ENCODE measurements at places on chromosomes 5 and 9. TPM values are rescaled to one million over a fixed set of nuclear protein-coding genes. Genes with fewer than 3 reads are reported as not detected.

DNA sequence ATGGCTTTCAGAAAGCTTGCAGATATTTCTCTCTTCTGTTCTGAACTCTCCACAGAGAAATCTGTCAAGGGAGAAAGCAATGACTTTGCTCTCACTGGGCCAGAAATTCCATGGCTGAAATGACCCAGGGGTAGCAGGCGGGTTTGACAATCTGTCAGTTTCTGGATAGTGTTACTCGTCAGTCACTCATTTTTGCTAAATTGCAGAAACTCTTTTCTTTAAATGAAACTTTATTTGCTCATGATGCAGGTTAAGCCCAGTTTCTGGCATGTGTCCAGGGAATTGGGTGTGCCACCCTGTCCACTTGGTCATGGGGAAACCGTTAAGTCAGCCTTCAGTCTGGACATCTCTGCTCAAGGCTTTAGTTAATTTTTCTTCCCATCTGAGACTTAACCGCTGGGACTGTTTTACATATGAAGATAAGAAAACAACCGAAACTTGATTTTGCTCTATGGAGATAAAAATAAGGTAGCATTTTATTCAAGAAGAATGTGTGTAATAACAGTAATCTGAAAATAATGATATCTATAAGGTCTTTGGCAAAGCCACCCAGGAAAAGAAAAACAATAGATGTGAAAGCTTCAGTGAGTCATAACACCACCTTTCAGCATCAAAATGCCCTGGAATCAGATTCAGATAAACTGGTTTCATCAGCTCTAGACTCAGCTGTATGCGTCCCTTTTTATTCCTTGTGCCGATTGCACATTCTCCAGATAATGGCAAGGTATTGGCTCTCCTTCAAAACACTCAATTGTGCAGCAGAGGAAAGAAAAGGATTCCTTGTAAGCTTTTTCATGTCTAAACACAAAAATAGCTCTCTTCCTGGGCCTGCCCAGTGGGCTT, 308.3 kb downstream of the ZSWIM6 start:
- no peak for DNase-seq

DNA sequence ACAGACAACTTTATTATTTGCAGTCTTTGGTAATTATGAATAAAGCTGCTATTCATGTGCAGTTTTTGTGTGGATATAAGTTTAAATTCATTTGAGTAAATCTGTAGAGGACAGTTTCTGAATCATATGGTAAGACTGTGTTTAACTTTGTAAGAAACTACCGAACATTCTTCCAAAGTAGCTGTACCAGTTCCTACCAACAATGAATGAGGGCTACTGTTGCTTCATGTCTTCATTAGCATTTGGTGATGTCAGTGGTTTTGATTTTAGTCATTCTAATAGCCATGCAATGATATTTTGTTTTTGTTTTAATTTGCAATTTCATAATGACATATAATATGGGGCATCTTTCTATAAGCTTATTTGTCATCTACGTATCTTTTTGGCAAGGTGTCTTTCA, 501.3 kb upstream of the RORB start:
- no peak for DNase-seq

DNA sequence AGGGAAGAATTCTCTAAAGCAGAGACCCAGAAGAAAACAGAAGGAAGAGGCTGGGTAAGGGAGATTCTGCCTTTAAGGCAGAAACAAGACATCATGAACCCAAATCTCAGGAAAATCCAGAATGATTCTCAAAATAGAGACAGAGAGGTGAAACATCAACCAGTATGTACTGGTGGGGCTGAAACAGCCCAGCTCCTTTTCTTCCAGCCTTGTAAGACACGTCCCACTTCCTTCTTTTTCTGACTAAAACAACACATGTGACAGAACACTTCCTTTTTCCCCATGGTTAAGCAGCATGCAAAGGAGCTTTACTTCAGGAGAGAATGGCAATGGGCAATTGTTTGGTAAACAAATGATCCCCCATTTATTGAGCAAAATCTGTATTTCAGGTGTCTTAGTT, 230.8 kb upstream of the NR4A3 start:
- no peak for DNase-seq

DNA sequence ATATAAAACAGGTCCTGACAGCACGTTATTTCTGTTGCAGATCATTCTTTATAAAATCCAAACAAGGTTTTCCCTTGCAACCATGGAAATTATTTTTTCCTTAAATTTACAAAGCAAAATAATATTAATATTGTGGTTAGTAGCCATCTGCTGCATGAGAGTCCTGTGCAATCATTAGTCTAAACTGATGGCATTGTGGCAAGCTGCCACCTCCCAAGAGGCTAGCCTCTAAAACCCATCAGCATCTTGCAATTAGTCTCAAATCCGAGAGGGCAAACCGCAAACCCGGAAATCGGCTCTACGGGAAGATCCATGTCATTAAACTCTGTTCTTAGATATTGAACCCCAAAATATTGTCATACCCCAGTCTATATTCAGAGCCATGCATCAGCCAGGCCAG, 11.3 kb upstream of the CDH6 start:
- no peak for DNase-seq

DNA sequence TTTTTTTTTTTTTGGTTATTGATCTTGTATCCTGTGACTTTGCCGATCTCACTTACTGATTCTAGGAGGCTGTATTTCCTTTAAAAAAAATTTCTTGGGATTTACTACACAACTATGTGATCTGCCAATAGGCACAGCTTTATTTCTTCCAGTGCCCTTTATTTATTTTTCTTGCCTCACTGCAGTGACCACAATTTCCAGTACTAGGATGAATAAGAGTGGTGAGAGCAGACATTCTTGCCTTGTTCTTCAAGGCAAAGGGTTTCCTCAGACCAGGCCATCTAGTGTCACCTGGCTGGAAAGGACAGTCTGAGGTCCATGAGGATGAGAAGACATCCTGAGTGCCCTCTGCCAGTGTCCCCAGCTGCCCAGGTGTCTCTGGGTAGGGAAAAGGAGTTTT, 265.4 kb downstream of the SPOCK1 start:
- DNase-seq = no peak

DNA sequence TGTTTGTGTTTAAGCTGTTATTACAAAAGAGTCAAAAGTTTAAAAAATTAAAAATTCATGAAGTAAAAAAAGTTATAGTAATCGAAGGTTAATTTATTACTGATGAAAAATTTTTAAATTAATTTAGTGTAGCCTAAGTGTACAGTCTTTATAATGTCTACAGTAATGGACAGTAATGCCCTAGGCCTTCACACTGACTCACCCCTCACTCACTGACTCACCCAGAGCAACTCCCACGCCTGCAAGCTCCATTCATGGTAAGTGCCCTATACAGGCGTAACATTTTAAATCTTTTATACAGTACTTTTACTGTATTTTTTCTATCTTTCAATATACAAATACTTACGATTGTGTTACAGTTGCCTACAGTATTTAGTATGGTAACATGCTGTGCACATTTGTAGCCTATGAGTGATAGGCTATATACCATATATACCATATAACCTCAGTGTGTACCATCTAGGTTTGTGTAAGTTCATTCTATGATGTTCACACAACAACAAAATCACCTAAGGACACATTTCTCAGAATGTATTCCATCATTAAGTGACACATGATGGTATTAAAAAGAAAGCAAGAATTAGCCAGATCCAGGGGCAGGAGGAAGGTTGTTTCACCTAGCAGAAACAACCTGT, 40.1 kb downstream of the DCAF10 start:
- no peak for DNase-seq

DNA sequence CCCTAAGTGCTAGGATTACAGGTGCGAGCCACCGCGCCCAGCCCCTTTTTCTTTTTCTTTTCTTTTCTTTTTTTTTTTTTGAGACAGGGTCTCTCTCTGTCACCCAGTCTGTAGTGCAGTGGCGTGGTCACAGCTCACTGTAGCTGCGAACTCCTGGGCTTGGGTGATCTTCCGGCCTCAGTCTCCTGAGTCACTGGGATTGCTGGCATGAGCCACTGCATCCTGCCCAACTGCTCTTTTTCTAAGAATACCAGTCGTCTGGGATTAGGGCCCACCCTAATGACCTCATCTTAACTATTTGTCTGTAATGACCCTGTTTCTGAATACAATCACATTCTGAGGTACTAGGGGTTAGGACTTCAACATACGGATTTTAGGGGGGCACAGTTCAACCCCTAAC, 34.1 kb upstream of the NANS start:
- DNase-seq = no peak

DNA sequence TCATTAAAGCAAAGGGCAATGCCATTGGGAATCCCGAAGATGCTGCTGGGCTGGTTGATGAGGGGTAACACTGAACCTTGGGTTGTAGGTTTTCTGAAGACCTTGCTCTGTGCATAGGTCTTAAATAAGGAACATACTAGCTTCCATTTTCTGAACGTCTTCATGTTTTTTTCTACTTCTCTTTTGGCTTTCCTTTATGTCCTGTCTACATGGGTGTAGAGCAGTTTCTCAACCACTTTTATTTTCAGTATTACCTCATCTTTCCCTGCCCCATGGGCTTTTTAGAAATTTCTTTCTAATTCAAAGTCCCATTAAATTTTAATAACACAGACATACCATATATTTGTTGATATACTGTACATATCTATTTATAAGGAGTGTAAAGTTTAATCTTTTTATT, at the start of gene IFNA14:
IFNA14 (minus strand) TSS at position 95 of the 400 bp plus-strand sequence; CDS start at position 25, 70 bp downstream.
- DNase-seq = no peak

DNA sequence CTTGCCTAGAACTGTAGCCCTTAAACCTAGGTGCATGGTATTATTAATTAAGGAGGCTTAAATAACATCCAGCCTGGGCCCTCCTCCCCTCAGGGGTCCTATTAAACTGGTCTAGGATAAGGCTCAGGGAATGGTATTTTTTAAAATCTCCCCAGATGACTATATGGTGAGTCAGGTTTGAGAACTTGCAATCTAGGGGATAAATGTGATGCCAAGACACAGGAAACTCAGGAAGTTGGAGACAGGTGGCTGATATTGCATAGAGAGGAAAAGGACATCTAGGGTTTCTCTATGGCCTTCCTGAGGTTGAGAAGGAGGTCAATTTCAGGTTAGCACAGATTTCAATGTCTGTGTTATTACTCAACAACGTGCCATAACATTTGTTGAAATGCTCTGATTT, 581.0 kb downstream of the TLE1 start:
- no peak for DNase-seq

- DNase-seq = no peak
Measured at GRCh38 chr9:133537257-133537656, 2.8 kb downstream of the ADAMTSL2 start.

DNA sequence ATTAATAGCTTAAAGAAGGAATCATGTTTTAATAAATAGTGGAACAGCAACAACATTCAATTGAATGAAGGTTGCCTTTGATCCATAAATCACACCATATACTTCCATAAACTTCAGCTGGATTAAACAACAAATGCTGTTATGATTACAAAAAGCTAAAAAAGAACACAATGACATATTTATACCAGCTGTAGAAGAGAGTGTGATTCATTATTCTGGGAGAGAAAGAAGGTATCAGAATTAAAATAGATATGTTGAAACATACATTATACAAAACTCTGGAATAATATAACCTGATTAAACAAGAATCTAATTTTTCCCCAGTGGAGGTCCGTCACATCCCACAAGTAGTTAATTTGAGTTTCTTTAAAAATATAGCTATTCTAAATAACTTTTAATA, 7.5 kb upstream of the RECK start:
- no peak for DNase-seq

GRCh38 chr5:42985129-42986037, 54.7 kb downstream of the ANXA2R start:
- no peak for DNase-seq

GRCh38 chr5:113233606-113234005, 201.2 kb downstream of the TSSK1B start:
- DNase-seq = no peak

DNA sequence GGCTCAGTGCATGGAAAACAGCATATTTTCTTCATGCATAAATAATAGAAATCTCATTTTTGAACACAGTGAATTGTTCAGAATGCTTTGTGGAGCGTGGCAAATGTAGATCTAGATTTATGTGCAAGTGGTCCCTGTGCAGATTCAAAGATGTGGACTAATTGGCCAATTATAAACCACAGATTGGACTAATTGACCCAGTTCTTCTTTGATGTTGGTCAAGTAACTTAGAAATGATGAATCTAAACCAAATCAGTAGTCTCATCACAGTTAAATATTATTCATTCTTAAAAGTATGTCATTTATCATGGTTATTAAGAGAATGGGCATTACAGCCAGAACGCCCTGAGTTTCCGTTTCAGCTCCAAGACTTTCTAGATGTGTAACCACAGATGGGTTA, 11.7 kb upstream of the PDE4D start:
- no peak for DNase-seq

- no peak for DNase-seq
Measured at GRCh38 chr5:75414241-75414640, 77.2 kb downstream of the HMGCR start.

- DNase-seq = peak; percentile 7
Measured at GRCh38 chr5:127785098-127785927, 82.1 kb downstream of the CCDC192 start.

- no peak for DNase-seq
Measured at GRCh38 chr9:36559036-36559695, 13.5 kb upstream of the MELK start.

DNA sequence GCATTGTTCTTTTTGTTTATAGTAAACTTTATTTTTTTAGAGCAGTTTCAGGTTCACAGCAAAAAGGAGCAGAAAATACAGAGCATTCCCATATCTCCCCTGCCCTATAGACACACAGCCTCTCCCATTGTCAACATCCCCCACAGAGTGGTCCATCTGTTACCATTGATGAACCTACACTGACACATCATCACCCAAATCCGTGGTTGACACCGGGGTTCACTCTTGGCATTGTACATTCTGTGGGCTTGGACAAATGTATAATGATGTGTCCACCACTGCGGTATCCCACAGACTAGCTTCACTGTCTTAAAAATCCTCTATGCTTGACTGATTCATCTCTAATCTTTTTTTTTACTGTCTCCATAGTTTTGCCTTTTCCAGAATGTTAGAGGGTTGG, 120.7 kb upstream of the SPATA31C2 start:
- no peak for DNase-seq

DNA sequence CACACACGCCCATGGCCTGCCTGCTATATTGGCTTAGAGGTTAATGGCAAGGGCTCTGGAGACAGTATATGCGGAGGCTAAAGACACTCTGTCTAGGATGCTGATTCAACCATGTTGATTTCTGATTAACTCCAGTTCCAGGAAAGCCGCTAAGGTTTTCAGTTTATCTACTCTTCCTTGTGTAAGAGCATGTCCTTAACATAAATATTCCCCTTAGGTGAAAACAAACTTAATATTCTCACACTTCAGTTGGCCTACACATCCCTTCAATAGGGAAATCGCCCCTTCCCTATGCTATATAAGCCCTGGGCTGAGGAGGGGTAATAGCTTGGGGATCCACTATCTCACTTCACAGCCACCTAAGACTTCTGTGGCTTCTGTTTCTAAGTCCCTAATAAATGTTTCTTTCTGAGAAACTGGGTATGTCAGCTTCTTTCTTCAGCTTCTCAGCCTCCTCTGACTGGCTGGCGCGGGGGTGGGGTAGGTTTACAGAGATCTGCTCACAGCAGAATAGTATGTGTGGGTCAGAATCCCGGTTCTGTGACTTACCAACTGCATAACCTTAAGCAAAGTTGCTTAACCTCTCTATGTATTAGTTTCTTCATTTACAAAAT, 4.3 kb upstream of the GPX3 start:
- DNase-seq = no peak

The SAXO1 gene
- not detected for polyA plus RNA-seq

The MARVELD2 gene
- 2.9 TPM for polyA plus RNA-seq

The IFNA17 gene
- polyA plus RNA-seq = not detected

The ZCCHC10 gene
- polyA plus RNA-seq = 28.3 TPM

The ZFP2 gene
- 0.04 TPM for polyA plus RNA-seq

The CARD9 gene
- polyA plus RNA-seq = 0.94 TPM

The UAP1L1 gene
- polyA plus RNA-seq = 4.8 TPM

The PDCD1LG2 gene
- 0.79 TPM for polyA plus RNA-seq
